ENCODE measurements at places on chromosomes 6 and 20.

DNA sequence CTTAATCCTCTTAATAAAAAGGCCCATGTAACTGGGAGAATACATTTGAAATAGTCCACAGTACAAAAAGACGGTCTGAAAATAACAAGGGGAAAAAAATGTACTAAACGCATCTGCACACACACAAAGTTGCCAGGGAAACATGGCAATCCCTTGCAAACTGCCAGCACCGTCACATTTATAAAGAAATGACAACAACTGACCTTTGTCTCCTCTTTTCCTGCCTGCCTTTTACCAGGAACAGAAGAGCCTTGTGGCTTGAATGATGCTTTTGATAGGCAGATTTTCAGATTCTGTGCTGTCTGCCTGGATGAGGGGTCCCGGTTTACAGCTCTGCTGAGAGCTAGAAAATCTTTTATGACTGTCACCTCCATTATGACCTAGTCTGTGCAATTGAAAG is 308.6 kb upstream of the ZFP64 start:
- no peak for ATAC-seq

- ATAC-seq, result no peak
Measured at GRCh38 chr6:101961357-101961756, 567.8 kb downstream of the GRIK2 start.

DNA sequence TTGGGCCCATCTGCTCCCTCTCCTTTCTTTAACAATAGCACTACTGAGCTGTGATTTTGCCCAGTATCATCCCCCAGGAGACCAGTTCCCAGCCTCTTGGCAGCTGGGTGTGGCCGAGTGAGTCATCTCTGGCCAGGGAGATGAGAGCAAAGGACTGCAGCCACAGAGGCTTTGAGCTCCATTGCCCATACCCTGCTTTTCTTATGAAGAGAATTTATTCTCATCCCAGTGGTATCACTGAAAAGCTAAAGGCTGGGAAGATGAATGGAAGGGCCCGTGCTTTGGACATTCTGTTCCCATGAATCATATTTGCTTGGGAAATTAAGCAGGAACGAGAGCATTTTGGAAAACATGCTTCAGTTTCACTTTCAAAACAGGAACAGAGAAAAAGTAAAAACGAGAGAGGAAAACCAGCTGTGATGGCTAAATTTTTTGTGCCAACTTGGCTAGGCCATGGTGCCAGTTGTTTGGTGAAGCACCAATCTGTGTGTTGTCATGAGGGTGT is 14.9 kb downstream of the CST3 start:
- ATAC-seq, result peak; percentile 98

GRCh38 chr20:9399322-9399721 is 115.1 kb upstream of the LAMP5 start:
- ATAC-seq, result no peak

DNA sequence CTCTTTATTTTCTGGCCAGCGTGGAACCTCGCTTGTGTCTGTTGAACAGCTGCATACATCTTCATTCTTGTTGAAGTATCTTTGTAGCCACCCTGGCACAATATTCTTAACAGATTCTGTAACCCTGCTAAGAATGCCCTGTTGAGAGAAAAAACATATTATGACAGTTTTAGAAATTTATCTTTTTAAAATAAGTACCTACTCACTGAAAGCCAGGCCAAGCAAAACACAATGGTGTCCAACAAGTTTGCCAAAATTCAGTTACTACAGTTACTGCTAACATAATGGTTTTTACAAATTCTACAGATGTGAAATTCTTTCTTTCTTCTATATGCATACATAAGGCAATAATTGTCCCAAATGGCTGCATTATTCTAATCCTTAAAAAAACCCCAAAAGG is 18.2 kb downstream of the NUP153 start:
- no peak for ATAC-seq

DNA sequence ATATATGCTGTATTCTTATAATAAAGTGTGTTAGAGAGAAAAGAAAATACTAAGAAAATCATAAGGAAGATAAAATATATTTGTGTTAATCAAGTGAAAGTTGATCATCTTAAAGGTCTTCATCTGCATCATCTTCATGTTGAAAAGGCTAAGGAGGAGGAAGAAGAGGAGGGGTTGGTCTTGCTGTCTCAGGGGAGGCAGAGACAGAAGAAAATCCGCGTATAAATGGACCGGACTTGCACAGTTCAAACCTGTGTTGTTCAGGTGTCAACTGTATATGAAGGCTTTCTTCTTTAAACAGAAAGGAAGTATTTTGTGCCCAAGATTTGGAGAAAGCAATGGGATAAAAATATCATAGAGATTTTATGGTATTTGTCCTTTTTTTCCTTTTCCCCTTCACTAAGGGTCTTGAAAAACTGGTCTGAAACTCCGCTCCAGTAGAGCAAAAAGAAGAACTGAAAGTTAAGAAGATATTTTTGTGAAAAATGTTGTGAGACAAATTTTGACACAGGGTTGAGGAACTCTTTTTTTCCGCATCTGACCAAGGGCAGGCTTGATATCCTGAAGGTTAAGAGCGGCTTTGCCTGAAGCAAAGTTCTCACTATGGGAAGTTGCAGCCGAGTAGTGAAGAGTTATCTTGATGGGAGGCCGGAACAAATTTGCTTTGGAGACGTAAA is 350.7 kb downstream of the LAMA2 start:
- ATAC-seq, result no peak

DNA sequence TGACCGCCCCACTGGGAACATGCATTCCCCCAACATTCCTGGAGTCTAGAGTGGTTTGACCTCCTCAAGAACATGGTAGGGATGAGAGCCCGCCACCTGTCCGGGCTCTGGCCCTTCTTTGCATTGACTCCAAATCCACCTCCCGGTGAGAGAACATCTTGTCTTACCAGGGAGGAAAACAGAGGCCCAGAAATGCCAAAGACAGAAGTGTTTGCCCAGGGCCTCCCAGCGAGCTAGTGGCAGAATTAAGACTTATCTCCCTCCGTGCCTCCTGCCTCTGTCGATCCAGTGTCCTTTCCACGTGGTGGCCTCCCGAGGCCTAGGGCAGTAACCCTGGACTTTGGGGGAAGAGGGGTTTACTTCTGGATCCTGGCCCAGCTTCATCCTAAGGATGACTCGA is 134.8 kb downstream of the JPH2 start:
- no peak for ATAC-seq

- ATAC-seq, result no peak
Measured at GRCh38 chr6:90575267-90575666, 11.6 kb downstream of the MAP3K7 start.

DNA sequence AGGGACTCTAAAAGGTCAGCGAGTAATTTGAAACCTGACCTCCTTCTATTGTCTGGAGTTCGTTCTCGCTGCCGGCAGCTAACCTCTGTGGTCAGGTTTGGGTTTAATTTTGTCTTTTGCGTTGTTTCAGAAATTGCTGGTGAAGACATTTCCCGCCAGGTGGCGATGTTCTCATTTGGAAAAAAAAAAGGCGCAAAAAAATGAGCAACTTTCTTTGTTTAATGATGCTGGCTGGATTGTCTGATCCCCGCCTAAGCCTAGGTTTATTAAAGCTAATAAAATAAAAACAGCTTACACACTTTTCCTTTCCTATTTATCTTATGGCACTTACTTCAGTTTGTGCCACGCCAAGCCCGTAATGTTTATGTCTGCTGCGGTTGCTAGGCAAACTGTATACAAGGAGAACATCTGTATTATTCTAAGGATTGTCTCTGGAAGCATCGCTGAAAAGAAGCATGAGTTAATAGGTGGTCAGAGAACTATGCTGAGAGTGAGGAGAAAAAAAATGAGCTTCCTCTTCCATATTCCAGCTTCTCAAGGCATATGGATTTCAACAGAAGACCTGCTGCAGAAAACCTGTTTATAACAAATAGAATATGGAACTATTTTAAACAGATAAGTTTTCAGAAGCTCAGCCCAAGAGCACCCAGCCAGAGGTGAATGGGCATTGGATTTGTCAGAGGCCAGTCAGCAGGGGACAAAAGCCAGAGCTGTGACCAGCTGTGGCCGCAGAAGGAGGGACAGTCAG is 205.7 kb downstream of the DOK5 start:
- ATAC-seq, result no peak

GRCh38 chr6:9405369-9405768 is 970.0 kb upstream of the SLC35B3 start:
- ATAC-seq, result no peak

GRCh38 chr20:20358801-20359200 is 9.1 kb upstream of the INSM1 start:
- ATAC-seq, result no peak

- peak; percentile 72 for ATAC-seq
Measured at GRCh38 chr6:41894366-41895299, 542 bp downstream of the USP49 start.

DNA sequence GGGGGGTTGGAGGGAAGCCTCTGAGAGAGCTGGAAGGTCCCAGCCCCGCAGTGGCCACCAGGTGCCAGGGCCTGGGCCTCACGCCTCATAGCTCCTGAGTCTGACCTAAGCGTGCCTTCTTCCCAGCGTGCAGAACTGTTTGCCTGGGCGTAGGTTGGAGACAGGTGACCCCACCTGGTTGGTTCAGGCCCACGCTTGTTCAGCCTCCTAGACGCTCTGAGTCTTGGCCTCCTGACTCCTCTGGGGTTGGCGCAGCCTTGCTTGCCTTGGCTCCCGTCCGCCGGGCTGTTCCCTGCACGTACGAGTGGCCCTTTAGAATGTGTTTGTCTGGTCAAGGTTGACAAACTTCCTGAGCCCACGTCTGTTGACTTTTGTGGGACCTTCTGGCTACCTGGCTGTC is 70.8 kb downstream of the EYA2 start:
- no peak for ATAC-seq

DNA sequence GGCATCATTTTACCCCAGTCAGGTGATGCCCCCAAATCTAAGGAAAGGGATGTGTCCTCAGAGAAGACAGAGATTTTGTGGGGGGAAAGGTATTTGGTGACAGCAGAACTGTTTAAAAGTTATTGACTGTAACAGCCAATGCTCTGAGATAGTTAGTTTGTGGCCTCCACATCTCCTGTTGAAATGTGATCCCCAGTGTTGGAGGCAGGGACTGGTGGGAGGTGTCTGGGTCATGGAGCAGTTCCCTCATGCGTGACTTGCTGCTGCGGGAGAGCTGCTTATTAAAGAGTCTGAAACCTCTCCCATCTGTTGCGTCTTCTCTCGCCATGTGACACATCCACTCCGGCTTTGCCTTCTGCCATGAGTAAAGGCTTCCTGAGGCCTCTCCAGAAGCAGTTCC is 282.8 kb upstream of the FOXQ1 start:
- no peak for ATAC-seq

DNA sequence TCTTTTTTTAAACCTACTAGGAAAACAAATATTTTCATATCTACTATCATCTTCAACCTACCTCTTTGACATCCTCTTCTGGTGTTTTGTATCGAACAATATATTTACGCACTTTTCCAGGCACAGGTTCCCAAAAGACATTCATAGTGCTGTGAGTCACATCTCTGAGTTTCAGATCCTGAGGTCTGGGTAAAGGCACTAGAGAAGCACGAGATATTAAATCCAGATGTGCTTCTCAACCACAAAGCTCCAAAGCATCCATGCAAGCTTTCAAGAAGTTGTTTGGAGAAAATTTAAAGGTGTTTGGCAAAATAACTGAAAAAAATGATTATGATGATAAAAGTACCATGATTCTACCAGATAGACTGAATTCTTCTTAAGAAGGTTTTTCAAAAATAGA is 62.7 kb downstream of the COL12A1 start:
- ATAC-seq, result no peak

DNA sequence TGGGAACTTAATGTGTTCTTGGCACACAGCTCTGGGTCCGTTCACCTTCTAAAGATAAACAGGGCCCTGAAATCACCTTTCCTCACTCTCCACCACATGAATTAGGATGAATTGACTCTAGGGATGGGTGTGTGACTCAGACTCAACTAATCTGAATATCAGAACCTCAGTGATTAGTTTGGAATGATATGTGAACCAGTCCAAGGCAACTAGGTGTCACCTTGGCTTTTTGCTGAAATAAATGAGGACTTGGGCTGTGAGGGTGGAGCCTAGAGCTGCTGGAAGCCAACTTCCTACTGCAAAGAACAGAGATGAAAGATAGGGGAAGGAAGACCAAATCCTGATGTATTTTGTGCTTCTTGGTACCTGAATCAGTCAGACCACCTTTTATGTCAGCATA is 132.0 kb upstream of the RNF24 start:
- no peak for ATAC-seq

- ATAC-seq, result peak; percentile 70
Measured at GRCh38 chr6:47061309-47062300, 19.5 kb upstream of the ADGRF1 start.

DNA sequence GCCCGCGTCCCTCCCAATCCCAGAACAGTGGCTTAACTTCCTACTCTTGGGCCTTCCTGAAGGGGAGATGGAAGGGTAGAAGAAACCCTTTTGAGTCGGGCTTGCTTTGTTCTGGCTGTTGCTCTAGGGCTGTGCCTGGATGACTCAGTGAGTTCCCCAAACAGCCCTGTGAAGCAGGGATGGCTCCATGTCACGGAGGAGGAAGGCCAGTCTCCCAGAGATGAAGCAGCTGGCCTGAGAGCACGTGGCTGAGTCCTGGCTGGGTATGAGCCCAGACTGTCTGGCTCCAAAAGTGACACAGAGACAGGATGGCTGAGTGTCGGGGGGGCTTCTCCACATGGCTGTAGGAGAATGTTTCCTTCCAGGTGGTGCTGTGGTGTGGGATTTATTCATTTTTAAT is 4.6 kb downstream of the SYTL3 start:
- ATAC-seq, result peak; percentile 97

DNA sequence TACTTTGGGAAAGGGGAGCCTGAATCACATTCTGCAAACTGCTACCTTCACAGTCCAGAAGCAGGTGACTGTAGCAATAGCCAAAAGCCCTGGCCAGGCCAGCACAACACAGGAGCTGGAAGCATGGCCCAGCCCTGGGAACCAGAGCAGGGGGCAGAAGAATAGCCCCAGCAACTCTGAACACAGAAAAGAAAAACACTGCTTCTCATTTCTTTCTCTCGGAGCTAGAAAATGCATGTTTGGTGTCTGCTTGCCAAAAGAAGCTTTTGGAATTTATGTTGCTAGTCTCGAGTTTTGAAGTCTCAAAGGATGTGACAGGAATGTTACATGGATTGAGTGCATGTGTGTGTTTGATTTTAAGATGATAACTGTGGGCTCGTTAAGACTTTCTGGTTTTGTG is 79.8 kb upstream of the SCAF8 start:
- no peak for ATAC-seq

DNA sequence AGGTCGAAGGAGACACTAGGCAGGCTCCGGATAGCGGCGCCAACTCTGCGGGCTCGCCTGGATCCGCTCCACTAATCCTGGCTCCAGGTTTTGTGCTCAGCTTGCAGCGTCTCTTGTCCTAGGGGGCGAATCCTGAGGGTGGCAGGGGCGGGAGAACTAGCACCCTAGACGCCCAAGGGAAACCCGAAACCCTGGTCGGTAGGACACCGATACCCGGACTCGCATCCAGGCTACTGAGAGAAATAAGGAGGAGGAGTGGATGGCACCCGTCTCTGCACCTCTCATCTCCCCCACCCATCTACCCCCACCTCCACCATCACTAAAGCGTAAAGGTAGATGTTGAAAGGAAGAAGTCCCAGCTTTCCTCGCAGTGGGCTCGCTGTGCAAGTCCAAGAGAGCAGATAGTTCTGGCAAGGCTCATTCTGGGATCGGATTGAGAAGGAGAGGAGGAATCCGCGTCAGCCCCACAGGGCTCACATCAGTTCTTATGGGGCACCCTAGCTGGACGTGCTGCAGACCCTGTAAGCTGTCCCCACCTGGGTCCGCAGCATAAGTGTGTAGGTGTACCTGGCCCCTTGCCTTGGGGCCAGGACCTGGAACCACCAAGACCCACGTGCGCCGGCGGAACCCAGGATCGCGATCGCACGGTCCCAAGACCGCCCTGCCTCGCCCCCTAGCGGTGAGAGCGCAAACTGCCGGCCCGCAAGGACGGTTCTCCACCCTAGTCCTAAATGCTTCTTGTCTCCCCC is 6.9 kb downstream of the SLC32A1 start:
- ATAC-seq, result peak; percentile 71

Measured in gastroesophageal sphincter (tissue), 4 donors.